ENCODE measurements at places on chromosomes 4 and X.

- no peak for DNase-seq
These were observed 72.9 kb upstream of the MED14 start for GRCh38 chrX:40808203-40808602.

- DNase-seq: peak; percentile 29
These were observed 581 bp downstream of the UBE2K start for GRCh38 chr4:39698424-39699009.

DNA sequence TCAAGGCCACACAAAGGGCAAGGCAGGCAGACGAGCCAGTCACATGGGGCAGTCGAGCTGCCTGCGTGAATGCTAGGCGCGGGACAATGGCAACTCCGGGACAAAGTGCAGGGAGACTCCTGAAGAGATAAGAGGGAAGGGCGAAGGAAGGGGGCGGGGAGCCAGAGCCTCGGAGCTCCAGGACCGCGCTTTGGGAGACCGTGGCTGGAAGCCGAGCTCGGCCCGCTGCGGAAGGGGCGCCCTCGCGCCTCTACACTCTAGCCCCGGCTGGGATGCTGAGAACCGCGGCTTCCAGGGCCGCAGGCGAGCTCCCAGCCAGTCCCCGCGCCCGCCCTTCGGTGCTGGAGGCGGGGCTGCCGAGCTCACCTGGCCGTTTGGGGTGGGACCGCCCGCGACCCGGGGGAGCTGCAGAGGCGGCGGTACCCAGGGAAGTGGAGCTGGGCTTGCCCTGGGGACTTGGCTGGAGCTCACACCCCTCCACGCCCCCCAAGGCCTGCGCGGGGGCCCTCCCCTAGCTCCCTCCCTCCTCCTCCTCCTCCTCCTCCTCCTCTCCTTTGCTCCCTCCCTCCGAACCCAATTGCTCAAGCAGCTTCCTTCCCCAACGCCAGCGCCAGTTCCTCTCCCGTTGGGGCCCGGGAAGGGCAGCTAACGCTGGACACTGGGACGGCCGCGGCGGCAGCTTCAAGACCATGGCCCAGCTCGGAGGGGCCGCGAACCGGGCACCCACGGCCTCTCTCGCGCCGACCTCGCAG lies at the start of gene SOWAHD:
TSS of gene SOWAHD (plus strand) at position 610 of the 752 bp plus-strand sequence. CDS start at position 690, 80 bp downstream.
- no peak for DNase-seq

- DNase-seq: no peak
These were observed 86.3 kb upstream of the GABRA3 start for GRCh38 chrX:152537373-152537772.

DNA sequence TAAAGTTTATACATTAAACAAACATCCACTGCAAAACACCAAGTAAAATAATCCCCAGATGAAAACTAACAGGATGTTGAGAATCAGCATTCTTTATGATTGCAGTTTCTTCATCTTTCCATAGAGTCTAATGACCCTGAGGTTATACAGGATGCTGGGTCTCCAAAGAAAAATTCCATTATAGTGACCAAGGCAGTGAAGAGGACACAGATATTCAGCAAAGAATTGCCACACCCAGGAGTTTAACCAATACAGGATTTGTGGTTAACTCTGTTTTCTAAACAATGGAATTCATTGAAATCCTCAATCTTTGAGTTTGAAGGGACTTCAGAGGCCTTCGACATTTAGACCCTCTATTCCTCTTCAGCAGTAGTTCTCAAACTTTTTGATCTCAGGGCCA lies 76.2 kb upstream of the ESX1 start:
- peak; percentile 76 for DNase-seq

DNA sequence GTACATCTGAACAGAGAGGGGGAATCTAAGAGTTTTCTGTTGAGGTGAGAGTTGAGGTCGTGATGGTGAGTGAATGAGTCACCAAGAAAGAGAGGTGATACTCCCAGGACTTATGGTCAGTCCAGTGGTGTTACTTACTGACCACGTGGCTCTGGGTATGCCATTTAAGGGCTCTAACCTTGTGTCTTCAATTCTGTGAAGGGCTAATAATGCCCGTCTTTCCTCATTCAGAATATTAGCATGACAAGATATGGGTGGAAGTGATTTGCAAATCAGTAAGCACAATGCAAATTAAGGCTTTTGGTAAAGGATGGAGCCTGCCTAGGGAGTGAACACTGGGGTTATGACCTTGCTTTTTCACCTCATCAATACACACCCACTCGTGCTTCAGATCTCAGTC lies 75.2 kb downstream of the COQ2 start:
- no peak for DNase-seq

DNA sequence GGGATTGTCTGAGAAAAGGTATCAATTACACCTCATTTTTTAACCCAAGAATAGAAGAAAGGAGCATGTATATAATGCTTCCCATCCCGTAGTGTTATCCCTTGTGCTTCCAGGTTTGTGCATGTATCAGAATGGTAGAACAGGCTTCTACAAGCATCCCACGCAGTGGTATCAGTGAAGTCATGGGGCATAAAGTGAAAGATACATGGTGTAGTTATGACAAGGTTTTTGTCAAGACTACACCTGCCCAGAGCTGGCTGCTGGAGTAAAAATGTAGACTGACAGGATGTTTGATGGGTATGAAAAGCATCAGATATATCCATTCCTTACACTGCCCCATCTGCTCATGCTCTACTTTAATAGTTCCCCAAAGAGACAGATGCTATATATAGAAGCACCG lies 9.5 kb downstream of the TLR1 start:
- DNase-seq: no peak

DNA sequence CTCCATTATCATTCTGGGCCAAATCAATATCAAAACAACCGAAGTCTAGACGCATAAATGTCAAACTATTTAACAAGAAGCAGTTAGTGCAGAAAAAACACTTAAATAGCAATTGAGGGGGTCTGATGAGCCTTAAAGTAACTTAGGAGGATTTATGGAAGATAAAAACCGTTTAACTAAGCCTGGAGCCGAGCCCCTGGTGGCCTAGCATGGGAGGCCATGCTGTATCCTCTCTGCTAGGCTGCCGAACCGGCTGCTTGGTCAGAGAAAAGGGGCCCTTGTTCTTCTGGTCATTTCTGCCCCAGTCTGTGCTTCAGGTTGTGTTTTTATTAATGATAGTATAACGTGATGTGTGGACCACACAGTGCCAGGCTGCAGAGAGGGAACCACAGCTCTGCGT lies 72.4 kb downstream of the CPZ start:
- DNase-seq: no peak

DNA sequence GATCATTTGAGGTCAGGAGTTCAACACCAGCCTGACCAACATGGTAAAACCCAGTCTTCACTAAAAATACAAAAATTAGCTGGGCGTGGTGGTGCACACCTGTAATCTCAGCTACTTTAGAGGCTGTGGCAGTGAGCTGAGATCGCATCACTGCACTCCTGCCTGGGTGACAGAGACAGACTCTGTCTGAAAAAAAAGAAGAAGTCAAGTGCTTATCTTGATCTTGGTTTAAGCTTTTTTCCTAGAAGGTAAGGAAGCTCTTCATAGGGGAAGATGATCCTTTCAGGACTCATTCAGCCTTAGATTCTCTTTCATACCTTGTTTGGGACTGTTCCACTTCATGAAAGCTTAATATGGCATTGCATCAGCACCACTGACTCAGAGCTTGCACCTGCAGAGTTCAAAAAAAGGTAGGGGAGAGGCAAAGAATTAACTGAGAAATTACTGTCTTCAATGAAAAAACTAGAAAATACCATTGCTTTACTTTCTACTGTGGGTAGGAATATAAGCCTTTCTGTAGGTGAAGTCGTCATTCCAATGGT lies 70.8 kb upstream of the EPGN start:
- DNase-seq: no peak

DNA sequence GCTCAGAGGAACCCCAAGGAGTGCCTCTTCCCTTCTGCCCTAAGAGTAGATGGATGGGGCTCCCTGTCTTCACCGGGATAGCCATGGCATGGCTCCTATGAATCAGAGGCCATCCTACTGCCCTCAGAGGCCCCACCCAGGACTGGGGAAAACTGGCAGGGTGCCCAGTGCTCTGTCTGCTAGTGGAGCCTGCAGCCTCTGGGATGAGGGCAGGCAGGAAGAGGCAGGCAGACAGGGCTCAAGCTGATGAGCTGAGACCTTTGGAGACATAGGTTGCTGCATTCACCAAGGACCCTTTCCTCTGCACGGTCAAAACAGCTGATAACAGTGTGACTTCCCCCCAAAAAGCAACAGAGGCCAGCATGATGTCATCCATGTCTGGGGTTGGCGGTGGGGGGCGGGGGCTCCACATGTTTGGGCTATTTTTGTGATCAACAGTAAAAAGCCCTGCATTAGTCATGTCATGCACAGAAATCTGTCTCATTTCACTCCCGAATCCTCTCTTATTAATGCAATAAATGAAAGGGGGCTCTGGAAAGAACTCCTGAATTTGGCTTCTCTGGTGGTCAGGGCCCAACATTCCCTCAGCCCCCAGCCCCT lies 207.6 kb upstream of the MAMLD1 start:
- peak; percentile 25 for DNase-seq

DNA sequence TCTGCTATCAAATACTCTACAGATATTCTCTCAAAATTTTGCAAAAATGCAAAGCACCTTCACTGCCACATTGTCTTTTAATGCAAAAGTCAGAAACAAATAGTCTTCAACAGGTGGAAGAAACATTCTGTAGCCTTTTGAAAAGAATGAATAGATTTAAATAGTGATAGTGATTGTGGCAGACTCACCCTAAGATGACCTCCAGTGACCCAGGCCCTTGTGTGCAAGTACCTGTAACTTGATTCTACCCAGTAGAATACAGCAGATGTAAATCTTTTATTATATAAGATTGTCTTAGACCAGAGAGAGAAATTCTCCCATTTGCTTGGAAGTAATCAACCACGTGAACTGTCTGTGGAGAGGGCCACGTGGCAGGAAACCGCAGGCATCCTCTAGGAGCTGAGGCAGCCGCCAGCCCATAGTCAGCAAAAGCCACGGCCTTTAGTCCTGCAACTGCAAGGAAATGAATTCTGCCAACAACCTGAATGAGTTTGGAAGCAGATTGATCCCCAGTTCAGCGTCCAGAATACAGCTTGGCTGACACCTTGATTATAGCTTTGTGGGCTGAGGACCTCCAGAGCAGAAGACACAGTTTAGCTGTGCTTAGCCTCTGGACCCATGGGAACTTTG lies 272.5 kb downstream of the ARHGAP10 start:
- DNase-seq: no peak

All from iris pigment epithelial cell (primary cell).